Activated CD4-positive, alpha-beta T cell treated with anti-CD3 and anti-CD28 coated beads for 4 hours (primary cell): ENCODE measurements at places on chromosomes 6 and 20.

DNA sequence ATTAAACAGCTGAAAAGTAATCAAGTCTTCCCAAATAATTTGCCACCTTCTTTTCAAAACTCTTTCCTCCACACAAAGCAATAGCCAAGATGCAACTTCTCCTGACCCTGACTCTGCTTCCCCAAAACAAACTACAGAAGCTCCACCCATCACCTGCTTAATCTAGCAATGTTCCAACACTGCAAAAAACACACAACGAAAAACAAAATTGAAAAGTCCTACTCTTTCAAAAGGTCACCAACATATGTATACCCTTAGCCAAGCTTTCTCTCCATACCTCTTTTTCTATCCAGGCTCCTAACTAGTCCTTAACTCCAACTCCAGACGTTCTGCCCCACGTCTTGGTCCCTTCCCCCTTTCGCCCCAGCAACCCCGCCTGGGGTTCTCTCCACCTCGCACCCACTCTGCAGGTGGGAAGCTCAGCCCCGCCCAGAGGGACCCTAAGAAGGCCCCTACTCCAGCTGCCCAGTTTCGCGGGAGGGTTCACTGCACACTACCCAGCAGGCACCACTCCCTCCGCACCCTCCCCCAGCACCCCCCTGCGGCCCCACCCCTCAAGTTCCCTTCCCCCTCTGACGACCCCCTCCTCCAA is 717 bp downstream of the CSNK2A1 start:
- DNase-seq, result no peak

DNA sequence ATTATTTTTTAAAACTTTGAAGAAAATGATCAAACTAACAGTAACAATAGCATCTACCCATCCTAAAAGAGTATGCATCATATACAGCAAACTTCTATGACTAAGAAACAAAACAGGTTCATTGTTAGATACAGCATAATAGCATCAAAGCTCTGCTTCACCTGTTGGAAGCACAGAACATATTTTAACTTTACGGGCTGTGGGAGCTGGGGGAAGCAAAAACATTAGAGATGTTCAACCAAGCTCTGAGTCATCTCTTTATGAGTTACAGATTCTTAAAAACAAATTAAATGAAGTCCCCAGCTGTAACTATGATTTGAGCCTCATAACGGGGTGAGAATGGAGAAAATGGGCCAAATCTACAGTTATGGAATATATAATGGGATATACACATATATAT is 63.4 kb downstream of the SYNE1 start:
- no peak for DNase-seq

DNA sequence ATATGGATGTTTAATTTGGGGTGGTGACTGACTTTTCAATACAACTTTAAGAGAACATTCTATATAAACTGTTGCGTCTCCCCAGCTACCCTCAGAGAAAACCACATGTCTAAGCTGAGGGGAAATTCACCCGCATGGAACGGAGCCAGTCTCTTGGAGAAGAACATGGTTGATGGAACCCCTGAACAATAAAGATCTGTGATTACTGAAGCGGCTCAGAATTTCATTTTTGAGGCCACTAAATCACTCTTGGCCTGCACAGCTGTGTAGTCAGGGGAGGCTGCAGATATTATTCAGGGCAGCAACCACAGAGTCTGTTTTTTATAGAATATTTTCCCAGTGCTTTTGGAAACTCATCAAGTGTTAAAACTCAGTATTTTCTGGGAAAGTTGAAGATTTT is 73.8 kb downstream of the EYA4 start:
- DNase-seq, result no peak

- no peak for DNase-seq
Measured at GRCh38 chr6:106381881-106382280, 21.4 kb downstream of the CRYBG1 start.

DNA sequence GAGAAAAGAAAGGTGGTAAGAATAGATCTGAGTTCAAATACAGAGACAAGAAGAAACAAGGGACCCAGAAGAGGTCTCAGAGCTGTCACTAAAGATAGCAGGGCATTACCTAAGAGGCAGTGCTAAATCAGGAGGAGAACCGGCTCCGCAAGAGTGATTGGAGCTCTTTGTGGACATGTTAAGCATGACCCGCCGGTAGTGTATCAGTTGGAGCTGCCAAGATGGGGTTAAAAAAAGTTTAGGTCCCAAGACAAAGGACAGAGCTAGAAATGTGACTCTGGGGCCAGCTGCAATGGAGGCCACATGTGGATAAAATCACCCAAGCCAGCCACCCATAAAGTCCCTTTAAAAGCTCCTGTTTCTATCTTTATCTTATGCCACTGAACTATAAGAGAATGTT is 93.4 kb downstream of the MBOAT1 start:
- DNase-seq, result no peak

DNA sequence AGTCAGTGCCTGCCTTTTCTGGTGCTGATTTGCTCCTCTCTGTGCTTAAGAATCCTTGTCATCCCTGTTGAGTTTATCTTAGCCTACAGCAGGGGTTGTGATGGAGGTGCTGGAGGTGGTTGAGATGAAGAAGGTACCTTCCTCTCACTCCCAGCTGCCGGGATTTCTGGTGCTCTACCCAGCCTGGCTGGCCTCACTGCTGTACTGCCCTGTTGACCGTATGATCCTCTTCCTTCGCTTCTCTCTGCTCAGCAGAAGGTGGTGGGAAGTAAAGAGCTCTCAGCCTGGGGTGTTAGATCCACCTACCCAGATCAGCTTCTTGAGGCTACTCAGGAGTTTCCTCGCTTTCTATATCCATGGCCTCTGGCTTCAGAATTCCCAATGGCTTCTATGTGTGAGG is 101.0 kb upstream of the NXT1 start:
- DNase-seq, result no peak

- no peak for DNase-seq
Measured at GRCh38 chr20:14418376-14418775, 81.0 kb upstream of the FLRT3 start.

GRCh38 chr6:50610562-50610961 is 102.8 kb upstream of the TFAP2D start:
- DNase-seq, result no peak

DNA sequence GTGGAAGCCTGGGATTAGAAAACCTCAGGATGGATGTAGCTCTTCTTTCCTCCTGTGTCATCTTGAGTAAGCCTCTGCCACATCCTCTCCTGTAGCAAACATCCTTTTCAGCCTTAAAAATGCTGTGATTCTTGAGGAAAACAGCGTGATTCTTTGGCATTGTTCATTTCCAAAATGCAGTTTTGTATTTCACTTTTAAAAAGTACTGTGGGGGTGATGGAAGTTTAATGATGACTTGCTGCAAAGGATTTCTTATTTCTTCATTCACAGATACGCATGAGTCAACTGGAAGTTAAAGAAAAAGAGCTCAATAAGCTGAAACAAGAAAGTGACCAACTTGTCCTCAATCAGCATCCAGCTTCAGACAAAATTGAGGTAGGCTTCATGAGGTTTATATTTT is 23.9 kb upstream of the SNRNP48 start:
- DNase-seq, result no peak

DNA sequence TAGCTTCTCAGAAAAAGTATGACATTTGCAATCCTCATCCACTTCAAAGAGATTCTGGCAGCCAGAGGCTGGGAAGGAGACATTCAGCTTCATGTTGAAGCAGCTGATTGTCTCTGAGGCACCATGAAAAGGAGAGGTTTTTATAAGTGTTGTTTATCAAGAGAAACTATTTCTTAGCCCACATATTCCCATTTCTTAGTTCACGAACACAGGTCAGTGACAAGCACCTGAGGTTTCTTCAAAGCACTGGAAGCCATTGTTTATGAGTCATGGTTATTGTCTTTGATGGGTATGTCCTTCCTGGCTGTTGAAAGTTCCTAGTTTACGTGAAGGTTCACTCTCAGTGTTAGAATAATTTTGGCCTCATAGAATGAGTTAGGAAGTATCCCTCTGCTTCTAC is 3.0 kb upstream of the DDX43 start:
- DNase-seq, result no peak

GRCh38 chr20:4341804-4342485 is 326.6 kb upstream of the RNF24 start:
- no peak for DNase-seq

DNA sequence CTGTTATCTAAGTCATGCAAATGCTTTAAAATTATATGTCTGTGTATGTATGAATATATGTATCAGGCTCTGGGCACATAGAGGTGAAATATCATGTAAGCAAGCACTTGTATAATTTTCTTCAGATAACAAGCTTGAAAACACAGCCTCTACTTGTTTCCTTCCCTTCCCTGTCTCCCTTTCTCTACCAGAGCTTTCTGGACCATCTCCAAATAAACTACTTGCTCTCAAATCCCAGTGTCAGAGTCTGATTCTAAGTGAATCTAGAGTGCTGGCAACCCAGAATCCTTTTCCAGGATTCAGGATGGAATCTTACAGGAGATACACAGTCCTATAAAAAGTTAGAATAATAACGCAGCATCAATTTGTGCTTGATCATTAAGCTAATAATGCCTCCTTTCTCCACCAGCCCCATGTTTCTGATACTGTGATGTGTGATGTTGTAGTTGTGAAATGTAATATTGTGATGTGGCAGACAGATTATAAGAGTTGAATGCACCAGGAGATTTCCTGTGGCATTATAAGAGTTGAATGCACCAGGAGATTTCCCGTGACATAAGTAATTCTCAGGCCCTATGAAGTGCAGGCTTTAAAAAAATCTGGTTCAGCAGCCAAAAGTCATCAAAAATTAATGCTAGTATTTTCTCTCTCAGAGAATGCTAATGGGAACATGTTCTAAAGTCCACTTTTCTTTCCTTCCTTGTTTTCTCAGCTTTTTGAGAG is 89.6 kb downstream of the PCSK2 start:
- DNase-seq, result no peak

DNA sequence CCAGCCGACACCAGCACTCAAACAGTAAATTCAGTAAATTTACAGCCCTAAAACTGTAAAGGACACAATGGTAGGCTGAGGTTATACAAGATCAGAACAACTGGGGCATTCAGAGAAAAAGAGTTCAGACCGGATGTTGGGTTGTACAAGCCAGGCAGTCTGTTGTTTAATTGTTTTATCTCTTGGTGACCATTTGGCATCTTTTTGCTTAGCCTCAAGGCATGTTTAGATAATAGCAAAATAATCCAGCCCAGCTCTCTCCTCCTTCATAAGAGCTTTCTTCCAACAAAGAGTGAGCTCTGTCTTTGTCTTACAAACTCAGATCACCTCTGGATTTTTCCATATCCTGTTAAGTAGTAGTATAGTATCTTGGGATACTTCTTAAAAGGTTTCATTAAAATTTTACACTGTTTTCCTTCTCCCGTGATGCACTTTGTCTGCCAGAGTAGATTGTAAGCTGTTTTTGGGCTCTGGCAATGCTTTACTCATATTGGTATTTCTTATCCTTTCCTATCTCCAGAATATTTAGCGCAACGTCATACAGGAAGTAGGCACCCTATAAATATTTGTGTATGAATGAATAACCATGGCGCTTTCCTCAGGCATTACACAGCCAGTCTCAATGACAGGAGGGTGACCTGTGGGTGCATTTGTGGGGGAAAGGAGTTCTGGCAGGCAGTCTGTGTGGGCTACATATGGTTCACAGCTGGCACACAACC is 35.6 kb upstream of the TRAM2 start:
- DNase-seq, result no peak

- DNase-seq, result no peak
Measured at GRCh38 chr6:51116723-51117122, 298.1 kb downstream of the TFAP2B start.

DNA sequence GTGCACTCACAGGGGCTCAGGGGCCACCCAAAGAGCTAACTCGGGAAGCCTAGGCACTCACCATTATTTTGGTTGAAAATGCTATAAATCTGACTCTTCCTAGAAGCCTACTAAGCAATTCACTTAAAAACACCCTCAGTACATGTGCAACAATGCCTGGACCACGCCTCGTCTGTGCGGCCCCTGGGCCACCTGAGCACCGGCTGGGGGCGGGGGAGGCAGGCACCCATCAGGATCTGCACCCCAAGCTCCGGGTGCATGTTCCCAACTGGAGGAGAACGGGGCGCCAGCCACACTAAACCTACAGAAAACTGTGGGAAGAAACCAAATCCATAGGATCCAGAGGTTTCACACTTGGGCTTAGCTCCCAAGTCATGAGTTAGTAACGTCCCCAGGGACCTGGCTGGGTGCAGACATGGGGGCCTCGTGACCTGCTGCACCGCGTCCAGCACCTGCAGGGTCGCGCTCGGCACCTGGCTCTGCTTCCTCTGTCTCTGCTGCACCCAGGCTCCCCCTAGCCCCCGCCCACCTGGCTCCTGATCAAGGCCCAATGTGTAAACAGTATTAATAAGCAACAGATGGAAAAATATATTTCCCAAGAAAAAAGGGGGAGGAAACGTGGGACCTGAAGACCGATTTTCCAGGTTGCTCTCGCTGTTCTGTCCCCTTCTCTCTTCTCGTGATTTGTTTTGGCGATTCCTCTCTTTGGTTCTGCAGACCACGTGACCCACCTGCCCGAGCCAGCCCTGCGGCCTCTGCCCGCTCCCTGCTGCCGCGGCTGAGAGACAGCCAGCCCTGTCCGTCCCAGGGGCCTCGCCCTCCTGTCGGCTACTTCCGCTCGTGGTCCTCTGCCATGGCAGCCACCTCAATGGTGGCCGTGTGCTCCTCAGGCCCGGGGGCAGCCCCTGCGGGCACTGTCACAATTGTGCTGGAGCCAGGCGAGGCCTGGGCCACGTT is 15.5 kb upstream of the HELZ2 start:
- no peak for DNase-seq

DNA sequence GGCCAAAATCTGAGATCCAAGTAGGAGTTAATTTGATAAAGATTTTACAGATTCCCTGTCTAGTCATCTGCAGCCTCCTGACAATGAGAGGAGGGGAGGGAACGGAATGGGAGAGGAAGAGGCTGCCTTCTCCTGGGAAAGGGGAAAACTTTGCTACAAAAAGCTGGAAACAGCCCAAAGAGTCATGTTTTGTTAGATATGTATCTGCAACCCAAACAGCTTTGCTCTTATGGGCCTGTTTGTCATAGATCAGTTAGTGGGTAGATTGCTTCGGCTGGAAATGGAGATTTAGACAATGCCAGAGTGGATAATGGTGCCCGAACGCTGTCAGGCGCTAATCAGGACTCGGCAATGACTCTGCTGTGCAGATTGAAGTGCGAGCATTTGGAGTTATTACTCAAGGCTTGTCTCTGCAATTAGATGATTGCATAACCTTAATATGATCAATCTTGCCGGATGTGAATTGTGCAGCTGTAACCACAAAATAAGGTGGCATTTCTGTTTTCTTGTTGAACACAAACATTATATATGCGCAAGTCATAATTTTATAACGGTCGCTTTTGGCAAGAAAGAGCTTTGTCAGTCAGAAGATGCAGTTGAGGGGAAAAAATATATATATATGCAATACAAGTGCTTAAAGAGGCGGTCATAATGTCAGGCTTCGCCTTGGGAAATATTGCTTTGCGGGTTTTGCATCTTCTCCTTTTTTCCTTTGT is 92.4 kb upstream of the MAFB start:
- DNase-seq, result no peak

DNA sequence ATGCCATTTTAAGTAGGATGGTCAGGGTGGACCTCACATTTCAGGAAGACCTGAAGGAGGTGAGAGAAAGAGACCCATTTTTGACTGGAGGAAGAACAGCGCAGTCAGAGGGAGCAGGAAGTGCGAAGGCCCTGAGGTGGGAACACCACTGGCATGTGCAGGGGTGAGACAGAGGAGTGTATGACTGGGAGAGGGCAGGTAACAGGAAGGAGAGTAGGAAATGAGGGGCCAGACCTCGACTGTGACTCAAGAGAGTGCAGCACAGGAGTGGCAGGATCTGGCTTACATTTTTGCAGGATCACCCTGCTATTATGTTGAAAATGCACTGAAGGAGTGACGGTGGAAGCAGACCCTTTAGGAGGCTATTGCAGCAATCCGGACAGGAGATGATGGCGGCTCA is 117.7 kb upstream of the CDYL start:
- DNase-seq, result no peak
